CD4-positive, CD25-positive, alpha-beta regulatory T cell (primary cell): ENCODE measurements at places on chromosomes 1 and 21.

- no peak for DNase-seq
Measured at GRCh38 chr1:14783592-14783886, 185.1 kb downstream of the KAZN start.

GRCh38 chr1:234277161-234277868 is 95.9 kb upstream of the COA6 start:
- no peak for DNase-seq

- no peak for DNase-seq
Measured at GRCh38 chr1:11188381-11188780, 774 bp upstream of the ANGPTL7 start.

GRCh38 chr1:101314244-101314643 is 77.4 kb downstream of the S1PR1 start:
- no peak for DNase-seq

GRCh38 chr21:35976481-35976880 is 83.8 kb downstream of the SETD4 start:
- DNase-seq: no peak

- DNase-seq: no peak
Measured at GRCh38 chr1:171833091-171833825, 8.0 kb upstream of the DNM3 start.

DNA sequence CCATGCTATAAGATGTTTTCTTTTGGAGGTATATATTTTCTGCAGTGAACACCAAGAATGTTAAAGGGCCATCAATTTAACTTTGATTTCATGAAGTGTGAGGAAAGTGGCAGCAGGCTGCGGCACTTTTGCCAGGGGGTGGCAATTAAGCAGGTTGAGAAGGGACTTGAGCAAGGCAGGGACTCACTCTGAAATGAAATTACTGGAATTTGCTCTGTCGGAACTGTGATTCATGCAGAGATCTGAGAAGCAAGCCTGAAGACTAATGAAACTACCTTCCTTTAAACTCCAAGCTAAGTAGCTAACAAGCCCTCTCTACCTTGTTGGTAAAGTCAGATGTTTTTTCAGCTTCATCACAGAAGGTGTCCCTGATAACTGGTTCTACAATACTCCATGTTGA is 441.6 kb downstream of the SIPA1L2 start:
- no peak for DNase-seq

DNA sequence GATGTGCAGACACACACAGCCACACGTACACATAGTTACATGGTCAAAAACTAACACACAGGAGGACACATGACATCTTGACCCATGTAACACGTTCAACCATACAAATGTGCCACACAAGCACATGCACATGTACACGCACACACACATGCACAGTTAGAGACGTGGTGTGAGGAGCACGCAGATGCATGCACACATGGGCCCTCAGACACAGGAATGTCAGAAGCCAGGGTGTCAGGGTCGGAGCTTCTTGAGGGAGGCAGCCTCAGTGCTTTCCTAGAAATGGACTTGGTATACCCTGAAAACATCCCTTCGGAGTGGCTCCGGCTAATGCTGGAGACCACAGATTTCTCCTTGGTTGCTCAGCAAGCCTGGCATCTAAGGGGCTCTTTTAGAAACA is 114.3 kb downstream of the DMRTB1 start:
- DNase-seq: no peak

DNA sequence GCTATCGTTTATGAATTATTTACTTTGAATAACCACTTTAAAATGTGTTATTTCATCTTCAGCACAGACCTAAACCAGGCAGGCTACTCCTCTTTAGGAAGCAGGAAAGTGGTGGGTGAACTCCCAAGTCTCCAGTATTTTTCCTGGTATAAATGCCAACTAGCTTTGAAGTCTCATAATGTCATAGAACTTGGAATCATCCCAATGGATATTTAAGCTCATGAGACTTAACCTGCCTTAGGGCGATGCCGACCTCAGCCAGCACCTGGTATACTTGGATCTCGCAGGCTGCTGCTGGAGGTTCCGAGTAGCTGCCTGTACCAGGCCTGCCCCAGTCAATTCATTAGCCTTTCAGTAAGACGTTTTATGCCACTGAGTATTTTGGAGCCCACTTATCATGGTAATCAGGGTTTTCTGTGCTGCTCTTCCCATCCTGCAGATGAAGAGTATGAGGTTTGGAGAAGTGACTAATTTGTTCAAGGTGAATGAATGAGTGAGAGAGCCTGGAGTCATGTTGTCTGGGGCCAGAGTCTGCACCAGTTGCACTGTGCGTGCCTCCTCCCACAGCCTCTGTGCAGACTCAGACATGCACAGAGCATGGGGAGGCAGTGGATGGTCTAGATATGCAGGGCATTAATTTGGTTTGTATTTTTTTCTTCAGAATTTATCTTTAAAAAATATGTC is 34.9 kb downstream of the VANGL1 start:
- no peak for DNase-seq

GRCh38 chr21:45243603-45244002 is 44.1 kb downstream of the POFUT2 start:
- no peak for DNase-seq

DNA sequence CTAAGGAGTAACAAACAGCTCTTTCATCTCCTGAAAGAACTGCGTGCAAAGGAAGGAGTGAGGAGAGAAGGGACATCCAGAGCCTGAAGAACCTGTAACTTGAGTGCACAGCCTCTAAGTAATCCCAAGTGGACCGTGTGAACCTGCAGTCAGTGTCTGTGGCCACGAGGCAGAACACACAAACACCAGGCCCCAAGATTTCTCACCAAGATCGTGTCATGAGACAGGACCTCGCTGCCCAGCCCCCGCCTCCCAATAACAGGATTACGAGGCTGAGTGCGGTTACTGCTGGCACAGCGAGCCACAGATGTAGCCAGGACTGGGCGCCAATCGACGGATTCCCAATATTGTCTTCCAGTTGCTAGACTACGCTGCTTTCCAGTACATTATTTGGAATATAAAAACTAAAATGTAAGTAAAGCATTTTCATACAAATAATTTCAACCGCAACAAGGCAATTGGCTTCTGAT is 101.3 kb upstream of the SLC25A33 start:
- no peak for DNase-seq

GRCh38 chr1:45016090-45016697 is 4.1 kb downstream of the UROD start:
- no peak for DNase-seq
